ENCODE measurements at places on chromosomes 6 and 20. TPM values are rescaled to one million over a fixed set of nuclear protein-coding genes. Genes with fewer than 3 reads are reported as not detected.

DNA sequence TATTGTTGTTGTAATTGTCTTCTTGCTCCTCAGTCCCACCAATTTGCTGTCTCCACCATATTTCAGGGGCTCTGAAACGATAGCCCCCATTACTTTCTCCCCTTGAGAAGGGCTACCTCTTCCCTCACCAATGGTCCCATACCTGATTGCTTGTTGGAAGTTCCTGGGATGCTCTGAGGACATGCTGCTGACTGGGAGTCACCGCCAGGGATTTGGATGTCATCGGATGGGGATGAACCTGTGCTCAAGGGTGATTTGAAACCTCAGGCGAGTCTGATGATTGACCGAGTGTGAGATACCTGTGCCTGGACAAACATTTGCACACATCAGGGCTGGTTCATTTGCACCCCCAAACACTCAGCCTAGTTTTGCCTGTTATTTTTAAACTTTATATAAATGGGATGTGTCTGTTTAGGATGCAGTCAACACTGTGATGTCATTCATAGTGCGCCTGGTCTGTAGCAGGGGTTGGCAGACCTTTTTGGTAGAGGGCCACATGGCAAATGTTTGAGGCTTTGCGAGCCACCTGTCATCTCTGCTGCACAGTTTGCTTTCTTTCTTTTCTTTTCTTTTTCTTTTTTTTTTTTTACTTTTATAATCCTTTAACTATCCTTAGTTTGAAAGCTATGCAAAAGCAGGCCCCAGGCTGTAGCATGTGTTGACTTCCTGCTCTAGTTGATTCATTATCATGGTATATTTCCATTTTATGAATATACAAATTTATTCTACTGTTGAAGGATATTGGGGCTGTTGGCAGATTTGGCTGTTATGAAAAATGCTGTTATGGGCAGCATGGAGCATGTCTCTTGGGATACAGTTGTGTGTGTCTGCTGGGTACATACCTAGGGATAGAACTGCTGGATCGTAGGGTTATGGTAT, 118.5 kb upstream of the PHACTR3 start:
- no peaks in the 10 kb centered on the region for H3K36me3 ChIP-seq
- no peak overlapping the region for H3K27ac ChIP-seq
- H3K4me1 ChIP-seq: no peaks in the 10 kb centered on the region
- peaks cover 8% of the 10 kb centered on the region for H3K27me3 ChIP-seq
- no peak overlapping the region for H3K4me3 ChIP-seq

The TDP2 gene
- total RNA-seq: 43.2 TPM

The C4B gene
- total RNA-seq: 3.6 TPM

The FABP7 gene
- not detected for total RNA-seq

The PRKN gene
- 1.9 TPM for total RNA-seq

GRCh38 chr6:112223070-112223861, 31.1 kb downstream of the LAMA4 start:
- no peaks in the 10 kb centered on the region for H3K36me3 ChIP-seq
- H3K4me1 ChIP-seq: no peaks in the 10 kb centered on the region
- no peak for DNase-seq
- no peak overlapping the region for H3K27ac ChIP-seq
- no peak overlapping the region for H3K4me3 ChIP-seq
- H3K27me3 ChIP-seq: peaks cover 7% of the 10 kb centered on the region

The WFDC2 gene
- not detected for total RNA-seq

- DNase-seq: no peak
- H3K27me3 ChIP-seq: no peaks in the 10 kb centered on the region
- H3K36me3 ChIP-seq: no peaks in the 10 kb centered on the region
- no peak overlapping the region for H3K4me3 ChIP-seq
- H3K4me1 ChIP-seq: no peaks in the 10 kb centered on the region
Observed at GRCh38 chr20:24598346-24598745, 128.9 kb downstream of the SYNDIG1 start.

The NHLRC1 gene
- 0.67 TPM for total RNA-seq

Measured in CD4-positive, CD25-positive, alpha-beta regulatory T cell (primary cell).